ENCODE measurements at places on chromosomes 12 and 14. TPM values are rescaled to one million over a fixed set of nuclear protein-coding genes. Genes with fewer than 3 reads are reported as not detected.

Gene NYNRIN
- 42.7 TPM for total RNA-seq

Gene RPL36AL
- total RNA-seq, result 242 TPM

Gene AQP2
- total RNA-seq, result not detected

Gene TULP3
- 33.1 TPM for total RNA-seq

Gene CLEC4D
- not detected for total RNA-seq

Gene RNF212B
- total RNA-seq, result not detected

Gene AQP6
- total RNA-seq, result not detected

Gene ARMH4
- total RNA-seq, result 5.5 TPM

Gene GLTP
- 59.0 TPM for total RNA-seq

Gene NKX2-1
- not detected for total RNA-seq

Gene CBLN3
- 11.4 TPM for total RNA-seq

Gene MAP3K12
- total RNA-seq, result 61.9 TPM

Gene PLD4
- total RNA-seq, result under 0.01 TPM

Gene NPAS3
- 0.17 TPM for total RNA-seq

Gene TSHR
- 0.33 TPM for total RNA-seq

Gene PPP1R36
- not detected for total RNA-seq

Gene TSPAN9
- total RNA-seq, result 14.5 TPM

Gene DHH
- under 0.01 TPM for total RNA-seq

Gene KRT2
- total RNA-seq, result not detected

Gene DDN
- 0.15 TPM for total RNA-seq

Gene KRT74
- not detected for total RNA-seq

Gene POTEM
- total RNA-seq, result not detected

Gene HELB
- 6.0 TPM for total RNA-seq

Gene FAM186B
- 0.99 TPM for total RNA-seq

Gene FZD10
- not detected for total RNA-seq

Gene SRGAP1
- total RNA-seq, result 27.5 TPM

Gene SERPINA4
- not detected for total RNA-seq

Gene REM2
- 0.29 TPM for total RNA-seq

Gene CCDC63
- not detected for total RNA-seq

Gene MYRFL
- not detected for total RNA-seq

Gene KRT73
- total RNA-seq, result not detected

Gene TMEM63C
- total RNA-seq, result not detected

Gene CIPC
- total RNA-seq, result 13.6 TPM

Gene KLHL33
- total RNA-seq, result 0.17 TPM

Gene GUCY2C
- not detected for total RNA-seq

Gene STYK1
- total RNA-seq, result not detected

Gene PRPH
- total RNA-seq, result 2.6 TPM

Gene TMPRSS12
- total RNA-seq, result not detected

Gene SERPINA12
- not detected for total RNA-seq

Gene KRT75
- total RNA-seq, result not detected

Gene METTL17
- 59.8 TPM for total RNA-seq

Gene KRT4
- not detected for total RNA-seq

All from smooth muscle cell of trachea (primary cell).